ENCODE measurements at places on chromosomes 12 and 14.

DNA sequence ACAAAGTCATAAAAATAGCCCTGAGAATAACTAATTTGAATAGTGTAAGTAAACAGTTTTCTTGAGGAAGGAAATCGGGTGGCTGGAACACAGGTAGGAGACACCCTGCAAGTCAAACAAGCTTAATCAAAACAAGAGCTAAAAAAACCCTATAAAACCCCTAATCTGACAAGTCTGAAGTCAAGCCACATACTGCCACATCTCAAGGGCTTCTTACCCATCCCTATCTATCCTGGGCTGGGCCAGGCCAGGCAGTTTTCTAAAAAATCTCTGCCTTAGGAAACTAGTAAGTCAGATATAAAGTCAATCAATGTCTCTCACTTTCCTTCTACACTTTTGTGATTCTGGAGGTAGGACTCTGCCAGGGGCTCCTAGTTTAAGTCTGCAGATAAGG, 15.3 kb downstream of the UBE2N start:
- no peak for DNase-seq

GRCh38 chr12:49902399-49903350, 1.0 kb downstream of the FAIM2 start:
- no peak for DNase-seq

DNA sequence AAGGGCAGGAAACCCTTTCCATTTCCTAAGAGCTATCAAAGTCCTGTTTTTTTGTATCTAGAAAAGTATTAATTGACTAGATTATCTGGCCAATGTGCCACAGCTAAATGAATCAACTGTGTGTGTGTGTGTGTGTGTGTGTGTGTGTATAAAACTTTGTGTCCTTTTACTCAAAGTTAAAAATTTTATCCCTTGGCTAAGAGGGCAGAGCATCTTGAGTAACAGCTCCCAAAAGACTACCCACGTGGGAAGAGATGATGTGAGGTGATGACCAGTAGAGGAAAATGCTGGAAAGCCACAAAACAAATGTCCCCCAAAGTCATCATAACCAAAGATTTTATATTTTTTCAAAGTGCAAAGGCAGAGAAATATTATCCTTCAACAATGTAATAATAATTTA, 90.3 kb downstream of the FAR2 start:
- DNase-seq = no peak

DNA sequence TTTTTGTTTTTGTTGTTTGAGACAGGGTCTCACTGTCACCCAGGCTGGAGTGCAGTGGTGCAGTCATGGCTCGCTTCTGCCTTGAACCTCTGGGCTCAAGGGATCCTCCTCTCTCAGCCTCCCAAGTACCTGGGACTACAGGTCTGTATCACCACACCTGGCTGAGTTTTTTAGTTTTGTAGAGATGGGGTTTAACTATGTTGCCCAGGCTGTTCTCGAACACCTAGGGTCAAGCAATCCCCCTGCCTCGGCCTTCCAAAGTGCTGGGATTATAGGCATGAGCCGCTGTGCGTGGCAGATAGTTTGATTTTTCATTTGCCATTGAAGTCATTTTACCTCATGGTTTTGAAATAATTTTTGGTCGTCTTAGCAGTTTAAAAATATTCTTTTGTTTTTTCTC, 94.3 kb upstream of the EIF5 start:
- DNase-seq = no peak

GRCh38 chr12:67498991-67499390, 149.6 kb upstream of the DYRK2 start:
- no peak for DNase-seq

GRCh38 chr14:83899706-83900105, 1630.2 kb upstream of the FLRT2 start:
- no peak for DNase-seq

DNA sequence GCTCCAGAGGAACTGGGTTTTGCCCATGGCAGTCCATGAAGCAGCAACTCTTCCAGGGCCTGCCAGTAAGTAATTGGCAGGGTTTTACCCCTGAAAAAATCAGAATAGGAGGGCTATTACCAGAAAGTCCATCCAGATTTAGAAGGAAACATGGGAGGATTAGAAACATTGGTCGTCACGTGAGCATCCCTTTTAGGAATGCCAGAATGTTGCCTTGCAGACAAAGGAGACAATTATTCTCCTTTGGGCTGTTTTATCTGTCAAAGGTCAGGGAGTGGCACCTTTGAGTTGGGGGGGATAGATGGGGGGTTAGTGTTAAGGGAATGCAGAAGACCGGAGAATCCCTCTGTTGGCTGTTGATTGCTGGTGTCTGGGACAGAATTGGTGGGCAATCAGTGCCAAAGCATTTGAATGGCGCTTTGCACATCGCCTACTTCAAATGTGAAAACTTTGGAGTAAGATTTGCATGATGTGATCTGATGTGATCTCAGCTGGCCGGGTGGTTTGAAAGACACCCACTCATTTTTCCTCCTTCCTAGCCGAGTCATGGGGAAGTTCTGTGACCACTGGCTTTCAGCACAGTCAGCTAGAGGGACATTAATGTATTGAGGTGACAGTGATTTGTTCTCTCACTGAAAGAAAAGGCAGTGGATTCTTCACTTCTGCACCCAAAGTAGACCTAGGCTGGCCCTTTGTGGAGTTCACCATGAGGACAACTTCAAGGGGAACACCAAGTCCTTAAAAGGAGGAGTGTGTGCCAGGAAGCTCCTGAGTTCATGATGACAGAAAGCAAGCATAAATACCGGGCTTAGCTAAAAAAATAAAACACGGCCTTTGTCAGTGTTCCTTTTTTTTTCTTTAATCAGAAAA, 31.4 kb downstream of the FLVCR2 start:
- DNase-seq = no peak

GRCh38 chr12:18492372-18493025, 231.2 kb downstream of the PIK3C2G start:
- DNase-seq = peak; percentile 1

GRCh38 chr12:27560126-27560525, 36.1 kb downstream of the PPFIBP1 start:
- DNase-seq = peak; percentile 18

- DNase-seq = no peak
Measured at GRCh38 chr12:79645235-79645630, 45.5 kb downstream of the PAWR start.

- no peak for DNase-seq
Measured at GRCh38 chr14:100305324-100306100, 732 bp downstream of the SLC25A29 start.

- DNase-seq = peak; percentile 84
Measured at GRCh38 chr12:16586350-16587109, 19.4 kb downstream of the LMO3 start.

- no peak for DNase-seq
Measured at GRCh38 chr12:101931498-101932326, 54.3 kb downstream of the DRAM1 start.

DNA sequence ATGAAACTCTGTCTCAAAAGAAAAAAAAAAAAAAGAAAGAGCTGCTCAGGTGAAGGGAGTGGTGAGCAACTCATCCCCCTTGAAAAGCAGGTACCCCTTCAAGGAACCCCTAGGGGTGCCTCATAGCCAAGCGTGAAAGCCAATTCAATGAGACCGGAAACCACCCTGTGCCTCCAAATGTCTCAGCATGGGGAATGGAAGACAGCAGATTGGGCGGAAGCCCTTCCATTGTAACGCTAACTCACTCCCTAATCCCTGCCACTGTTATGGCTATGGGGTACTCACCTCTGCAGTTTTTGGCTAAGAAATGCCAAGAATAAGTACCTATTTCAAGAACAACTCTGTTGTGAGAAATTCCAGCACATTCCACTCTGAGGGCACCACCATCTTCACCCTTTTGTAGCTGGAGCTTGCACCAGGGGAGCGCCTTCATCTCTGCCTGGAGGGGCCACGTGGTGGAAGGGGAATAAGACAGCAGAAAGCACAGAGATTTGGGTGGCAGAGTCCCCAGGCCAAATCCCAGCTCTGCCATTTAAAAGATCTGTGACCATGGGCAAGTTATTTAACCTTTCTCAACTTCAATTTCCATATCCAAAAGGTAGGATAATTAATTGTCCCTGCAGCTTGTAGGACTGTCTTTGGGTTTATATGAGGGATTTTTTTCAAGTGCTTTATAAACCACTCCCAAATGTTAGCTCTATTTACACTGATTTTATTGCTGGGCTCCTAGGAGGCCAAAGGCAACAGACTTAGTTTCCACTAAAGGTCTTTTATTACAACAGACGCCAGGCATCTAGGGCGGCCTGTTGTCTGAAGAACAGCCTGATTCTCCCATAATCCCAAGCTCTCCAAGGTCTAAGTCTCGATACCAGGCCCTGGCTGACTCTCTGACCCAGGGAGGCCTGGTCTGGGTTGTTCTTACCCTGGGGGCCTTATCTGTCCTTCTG, 63.9 kb downstream of the ITPK1 start:
- DNase-seq = no peak
